ENCODE measurements at places on chromosomes 6 and 20.
A peak's percentile ranks its signal among the peaks of the same experiment; 100 is the strongest.

GRCh38 chr6:156269751-156270369, 507.3 kb upstream of the ARID1B start:
- no peak for ATAC-seq

DNA sequence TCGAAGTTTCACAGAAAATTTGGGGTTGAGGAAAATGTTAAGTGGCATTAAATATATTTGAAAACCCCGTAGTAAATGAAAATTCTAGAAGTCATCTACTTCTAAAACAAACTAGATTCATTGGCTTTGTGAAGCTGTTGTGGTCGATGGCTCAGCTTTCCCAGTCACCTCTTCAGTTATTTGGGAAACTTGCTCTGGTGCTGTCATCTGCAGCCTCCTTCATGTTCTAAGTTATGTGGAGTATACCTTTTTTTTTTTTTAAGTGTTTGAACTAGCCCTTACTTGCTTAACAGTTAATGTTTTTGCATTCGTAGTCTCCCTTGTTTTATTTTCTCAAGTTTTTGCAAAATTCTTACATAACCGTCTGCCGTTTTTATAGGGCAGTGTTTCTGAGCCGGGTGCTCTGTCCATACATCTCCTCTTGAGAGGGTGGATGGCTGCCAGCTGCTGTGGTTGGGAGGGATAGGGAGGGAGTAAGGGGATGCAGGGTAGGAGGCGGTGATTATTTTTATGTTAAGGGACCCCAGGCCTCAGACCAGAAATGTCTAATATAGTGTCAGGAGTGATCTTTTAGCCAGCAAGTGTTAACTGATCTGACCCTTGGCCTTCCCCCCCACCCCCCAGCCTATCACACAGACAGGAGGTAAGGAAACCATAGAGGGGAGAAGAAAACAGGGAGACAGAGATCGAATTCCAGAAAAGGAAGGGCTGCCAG, 7.1 kb downstream of the RREB1 start:
- ATAC-seq = no peak

- ATAC-seq = no peak
Measured at GRCh38 chr6:47254906-47255305, 54.8 kb downstream of the TNFRSF21 start.

DNA sequence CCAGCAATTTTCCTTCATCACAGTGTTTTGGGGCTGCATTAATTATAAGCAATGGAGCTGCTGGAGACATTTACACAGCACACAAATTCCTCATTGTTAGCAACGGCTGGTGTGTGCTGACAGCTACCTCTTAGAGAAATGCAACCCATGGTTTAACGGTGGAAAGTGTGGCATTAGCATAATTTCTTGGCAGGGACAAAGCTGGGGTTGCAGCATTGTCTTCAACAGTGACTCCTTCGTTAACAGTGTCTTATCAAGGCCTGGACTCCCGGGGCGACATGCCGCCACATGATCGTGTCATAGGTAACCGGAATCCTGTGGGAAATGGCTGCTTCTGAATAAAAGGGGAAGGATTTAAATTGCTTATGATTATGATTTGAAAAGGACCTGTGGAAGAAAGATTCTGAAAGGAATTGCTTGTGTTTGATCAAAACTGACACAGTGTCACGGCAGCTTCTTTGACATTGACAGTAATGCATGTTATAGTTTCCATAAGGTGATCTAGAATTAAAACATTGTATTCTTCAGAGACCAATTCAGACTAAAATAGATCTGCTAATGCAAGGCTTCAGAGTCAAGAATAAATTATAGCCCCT, 128.0 kb downstream of the UST start:
- ATAC-seq = no peak

GRCh38 chr6:45677381-45678284, 299.9 kb upstream of the SUPT3H start:
- peak; percentile 87 for ATAC-seq

- ATAC-seq = no peak
Measured at GRCh38 chr6:125066964-125067363, 86.6 kb upstream of the TPD52L1 start.

- ATAC-seq = no peak
Measured at GRCh38 chr6:83442752-83443151, 11.9 kb upstream of the ME1 start.

GRCh38 chr6:91751526-91751925, 1164.7 kb upstream of the MAP3K7 start:
- ATAC-seq = no peak

- peak; percentile 54 for ATAC-seq
Measured at GRCh38 chr6:45422503-45423110, 44.9 kb upstream of the SUPT3H start.

- no peak for ATAC-seq
Measured at GRCh38 chr20:19451923-19452295, 239.5 kb downstream of the SLC24A3 start.

DNA sequence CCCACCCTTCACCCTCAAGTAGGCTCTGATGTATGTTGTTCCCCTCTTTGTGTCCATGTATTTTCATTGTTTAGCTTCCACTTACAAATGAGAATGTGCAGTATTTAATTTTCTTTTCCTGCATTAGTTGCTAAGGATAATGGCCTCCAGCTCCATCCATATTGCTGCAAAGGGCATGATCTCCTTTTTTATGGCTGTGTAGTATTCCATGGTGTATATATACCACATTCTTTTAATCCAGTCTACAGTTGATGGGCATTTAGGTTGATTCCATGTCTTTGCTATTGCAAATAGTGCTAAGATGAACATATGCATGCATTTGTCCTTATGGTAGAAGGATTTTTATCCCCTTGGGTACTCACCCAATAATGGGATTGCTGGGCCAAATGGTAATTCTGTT, 35.9 kb upstream of the COL9A1 start:
- no peak for ATAC-seq

- no peak for ATAC-seq
Measured at GRCh38 chr6:168060521-168060931, 18.5 kb downstream of the FRMD1 start.

DNA sequence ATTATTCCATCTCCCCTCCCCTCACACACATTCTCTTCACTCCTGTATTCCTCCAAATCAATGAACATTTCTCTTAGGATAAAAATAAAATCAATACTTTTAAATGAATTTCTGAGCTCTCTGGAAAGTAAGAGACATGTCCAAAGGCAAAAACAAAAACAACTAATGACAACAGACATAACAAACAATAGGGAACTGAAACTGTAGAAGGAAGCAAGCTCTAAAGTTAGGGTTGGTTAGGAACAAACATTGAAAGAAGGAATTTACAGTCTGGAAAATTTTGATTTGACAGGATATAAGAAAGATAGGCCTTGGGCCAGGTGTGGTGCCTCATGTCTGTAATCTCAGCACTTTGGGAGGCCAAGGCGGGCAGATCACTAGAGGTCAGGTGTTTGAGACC, 17.5 kb upstream of the MYCT1 start:
- ATAC-seq = no peak

- ATAC-seq = no peak
Measured at GRCh38 chr6:151022492-151022891, 157.0 kb downstream of the MTHFD1L start.

DNA sequence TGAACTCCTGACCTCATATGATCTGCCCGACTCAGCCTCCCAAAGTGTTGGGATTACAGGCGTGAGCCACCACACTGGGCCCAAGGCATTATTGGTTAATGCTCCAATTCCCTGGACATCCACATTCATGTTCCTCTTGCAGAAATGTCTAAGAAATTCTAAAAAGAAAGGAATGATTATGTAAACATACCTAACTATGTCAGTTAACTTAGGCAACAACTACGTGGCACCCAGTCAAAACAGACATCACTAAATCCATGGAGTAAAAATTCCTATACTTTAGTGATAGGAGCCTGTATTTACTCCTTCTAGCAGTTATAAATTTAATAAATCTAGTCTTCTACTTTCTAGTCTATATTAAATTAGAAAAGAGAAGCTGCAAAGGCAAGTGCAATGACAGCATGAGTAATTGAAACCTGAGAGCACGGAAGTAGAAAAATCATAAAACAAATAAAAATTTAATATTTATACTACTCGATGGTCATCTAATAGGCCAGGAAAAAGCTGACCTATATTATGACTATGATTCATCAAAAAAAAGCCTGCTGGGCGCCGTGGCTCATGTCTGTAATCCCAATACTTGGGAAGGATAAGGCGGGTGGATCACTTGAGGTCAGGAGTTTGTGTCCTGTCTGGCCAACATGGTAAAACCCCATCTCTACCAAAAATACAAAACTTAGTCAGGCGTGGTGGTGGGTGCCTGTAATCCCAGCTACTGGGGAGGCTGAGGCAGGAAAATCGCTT, 4.2 kb downstream of the AHI1 start:
- no peak for ATAC-seq

DNA sequence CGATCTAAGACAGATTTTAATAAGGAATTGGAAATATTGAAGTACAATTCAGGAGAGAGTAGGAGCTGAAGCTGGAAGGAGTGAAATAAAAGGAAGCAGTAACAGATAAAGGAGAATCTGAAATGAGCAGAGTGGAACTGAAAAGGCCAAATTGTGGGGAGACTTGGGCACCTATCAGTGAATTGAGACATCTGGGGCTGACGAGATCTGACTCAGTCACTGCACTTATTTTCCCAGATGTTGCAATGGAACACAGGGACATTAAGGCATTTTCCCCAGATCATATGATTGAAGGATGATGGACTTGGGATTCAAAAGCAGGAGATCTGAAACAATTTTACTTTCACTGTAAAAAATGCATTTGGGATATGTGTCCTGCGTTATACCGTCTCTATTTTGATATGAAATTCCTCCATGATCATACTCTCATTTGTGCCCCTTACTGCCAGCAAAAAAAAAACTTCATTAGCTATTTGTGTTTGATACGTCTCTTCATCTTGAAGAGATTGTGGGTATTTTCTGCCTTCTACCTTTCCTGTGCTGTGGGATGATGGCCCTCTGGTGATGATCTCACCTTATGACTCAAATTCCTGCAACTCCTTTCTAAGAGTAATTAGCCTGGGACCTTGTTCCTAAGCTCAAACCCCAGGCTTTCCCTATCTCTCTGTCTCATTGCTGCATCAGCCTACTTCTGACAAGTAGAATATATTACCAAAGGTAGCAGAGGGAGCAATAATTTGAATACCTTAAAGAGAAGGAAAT, 278.5 kb upstream of the MAN1A1 start:
- no peak for ATAC-seq

DNA sequence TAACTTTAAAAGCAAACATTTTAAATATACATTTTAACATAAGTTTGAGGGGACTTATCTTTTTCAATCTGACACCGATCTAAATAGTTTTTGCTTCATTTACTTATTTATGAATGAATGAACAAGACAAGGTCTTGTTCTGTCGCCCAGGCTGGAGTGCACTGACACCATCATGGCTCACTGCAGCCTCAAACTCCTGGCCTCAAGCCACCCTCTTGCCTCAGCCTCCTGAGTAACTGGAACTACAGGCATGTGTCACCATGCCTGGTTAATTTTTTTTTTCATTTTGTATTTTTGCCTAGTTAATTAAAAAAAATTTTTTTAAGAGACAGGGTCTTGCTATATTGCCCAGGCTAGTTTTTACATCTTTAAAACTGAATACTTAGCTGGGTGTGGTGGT, 25.4 kb downstream of the FBXO9 start:
- ATAC-seq = no peak

DNA sequence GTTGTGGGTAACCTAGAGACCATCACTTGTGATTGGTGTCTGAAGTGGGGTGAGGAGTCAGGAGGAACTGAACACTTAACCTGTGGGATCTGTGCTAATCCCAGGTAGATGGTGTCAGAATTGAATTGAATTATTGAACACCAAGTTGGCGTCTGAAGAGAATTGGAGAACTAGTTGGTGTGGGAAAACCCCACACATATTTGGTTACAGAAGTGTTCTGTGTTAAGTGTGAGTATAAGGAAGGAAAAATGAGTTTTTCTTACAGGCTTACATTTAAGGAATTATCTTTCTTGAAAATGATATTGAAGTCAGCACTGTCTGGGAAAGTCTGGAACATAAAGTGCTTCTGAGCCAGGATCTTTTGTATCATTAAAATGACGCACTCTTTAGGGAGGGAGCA, 182.9 kb upstream of the ECI2 start:
- no peak for ATAC-seq
